Activated CD8-positive, alpha-beta T cell treated with anti-CD3 and anti-CD28 coated beads for 36 hours (primary cell): ENCODE measurements at places on chromosomes 12 and 14. TPM values are rescaled to one million over a fixed set of nuclear protein-coding genes. Genes with fewer than 3 reads are reported as not detected.

GYS2 gene
- total RNA-seq, result not detected

GRCh38 chr12:98808243-98808875 lies 163.3 kb downstream of the APAF1 start:
- DNase-seq, result no peak

DNA sequence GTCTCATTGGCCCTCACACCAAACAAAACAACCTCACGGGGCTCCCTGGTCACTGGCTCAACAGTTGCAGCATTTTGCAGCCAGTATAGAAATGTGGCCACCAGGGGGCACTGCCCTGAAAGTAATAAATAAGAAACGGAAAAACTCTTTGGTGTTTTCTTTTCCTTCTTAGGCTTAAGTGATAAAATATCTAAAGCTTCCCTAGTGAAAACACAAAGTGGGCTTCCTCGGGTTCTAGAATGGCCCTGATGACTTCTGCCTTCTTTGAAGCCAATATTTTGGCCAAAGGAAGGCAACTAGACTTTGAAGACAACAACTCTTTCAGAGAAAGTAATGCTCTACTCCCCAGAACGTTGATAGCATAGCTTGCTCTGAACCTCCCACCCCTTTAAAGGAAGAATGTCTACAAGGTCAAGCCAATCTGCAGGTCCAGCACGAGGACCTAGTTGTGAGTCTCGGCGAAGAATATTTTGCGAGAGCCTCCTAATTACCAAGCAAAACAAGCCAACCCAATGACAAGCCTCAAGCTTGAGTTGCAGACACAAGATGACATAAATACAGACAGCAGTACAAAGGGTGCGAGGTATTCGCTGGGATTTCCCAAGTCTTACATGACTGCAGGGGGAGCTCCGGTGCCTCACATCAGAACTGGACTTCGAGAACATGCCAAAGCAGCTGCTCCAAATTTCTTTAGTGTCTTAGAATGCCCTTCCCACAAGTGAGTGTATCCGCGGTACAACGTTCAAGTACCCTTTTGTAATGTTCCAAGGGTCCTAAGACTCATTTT lies 2.6 kb downstream of the ITPK1 start:
- peak; percentile 93 for DNase-seq

DNA sequence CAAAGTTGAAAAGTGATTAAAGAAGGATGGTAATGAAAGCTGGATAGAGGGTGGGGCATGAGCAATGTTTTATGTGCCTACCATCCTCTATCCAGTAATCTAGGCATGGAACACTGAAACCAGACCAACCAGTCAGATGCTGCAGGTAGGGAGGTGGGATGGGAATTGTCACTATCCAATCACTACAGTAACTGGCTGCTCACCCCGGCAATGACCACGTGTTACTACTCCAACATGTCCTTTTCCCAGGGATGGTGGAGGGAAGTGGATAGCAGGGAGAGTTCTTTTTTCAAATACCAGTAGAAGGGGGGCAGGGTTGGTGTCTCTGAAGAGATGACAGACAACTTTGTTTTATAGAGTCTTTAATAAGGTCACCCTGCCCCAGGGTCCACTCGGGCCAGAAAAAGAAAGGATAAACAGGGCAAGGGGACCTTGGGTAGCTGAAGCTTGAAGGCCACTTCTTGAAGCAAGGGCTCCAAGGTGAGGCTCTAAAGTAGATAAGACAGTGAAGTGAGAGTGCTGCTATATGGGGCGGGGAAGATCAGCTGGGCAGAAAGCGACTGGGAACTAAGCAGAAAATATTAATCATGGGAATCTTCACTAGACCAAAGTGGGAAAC lies 14.7 kb upstream of the CDH24 start:
- DNase-seq, result no peak

DNA sequence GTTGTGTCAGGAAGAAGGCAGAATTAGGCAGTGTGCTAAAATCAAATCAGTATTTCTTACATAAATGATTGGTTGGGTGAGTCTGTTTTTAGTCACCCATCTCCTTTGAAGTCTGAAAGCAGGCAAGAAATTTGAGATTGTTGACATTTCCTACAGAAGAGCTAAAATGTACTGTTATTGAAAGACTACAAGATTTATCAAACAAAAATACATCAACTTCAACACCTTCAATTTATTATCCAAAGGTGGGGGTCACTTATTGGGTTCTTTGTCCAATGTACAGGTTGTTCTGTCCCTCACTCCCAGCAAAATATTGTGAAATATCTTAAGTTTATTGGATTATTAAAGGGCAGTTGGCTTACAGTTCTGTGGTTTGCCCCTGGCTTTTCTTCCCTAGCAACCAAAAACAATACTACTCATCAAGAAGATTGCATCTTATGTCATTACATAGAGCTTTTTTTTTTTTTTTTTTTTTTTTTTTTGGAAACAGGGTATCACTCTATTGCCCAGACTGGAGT lies 20.6 kb upstream of the PKP2 start:
- no peak for DNase-seq

BEGAIN gene
- total RNA-seq, result 5.5 TPM

GRCh38 chr12:127272864-127273263 lies 994.1 kb upstream of the TMEM132C start:
- no peak for DNase-seq

CIDEB gene
- total RNA-seq, result 12.1 TPM

DNA sequence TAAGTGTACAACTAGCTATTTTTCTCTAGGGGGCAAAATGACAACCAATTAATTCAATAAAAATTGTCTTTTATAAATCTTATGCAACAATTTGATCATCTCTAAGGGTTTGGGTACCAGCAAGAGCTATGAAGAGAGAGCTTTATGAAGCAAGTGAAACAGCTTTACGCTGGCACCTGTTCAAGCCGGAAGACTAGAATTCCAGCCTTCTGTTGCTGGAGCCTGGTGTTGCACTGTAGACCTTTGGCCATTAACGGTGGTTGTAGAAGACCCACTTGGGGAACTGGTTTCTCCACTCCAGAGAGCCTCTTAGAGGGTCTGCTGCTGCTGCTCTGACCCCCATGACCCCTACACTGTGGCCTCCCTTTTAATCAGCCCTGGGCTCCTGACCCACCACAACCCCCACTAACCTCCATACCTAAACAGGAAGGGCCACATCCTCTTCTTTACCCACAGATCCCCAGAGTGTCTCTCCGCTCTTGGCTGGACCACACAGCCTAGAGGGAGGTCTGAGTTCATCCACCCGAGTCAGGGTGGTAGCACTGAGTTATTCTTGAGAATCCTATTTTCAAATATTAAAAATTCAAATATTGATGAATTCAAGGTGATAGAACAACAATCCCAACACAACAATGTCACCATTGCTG lies 54.6 kb upstream of the STON2 start:
- no peak for DNase-seq

DNA sequence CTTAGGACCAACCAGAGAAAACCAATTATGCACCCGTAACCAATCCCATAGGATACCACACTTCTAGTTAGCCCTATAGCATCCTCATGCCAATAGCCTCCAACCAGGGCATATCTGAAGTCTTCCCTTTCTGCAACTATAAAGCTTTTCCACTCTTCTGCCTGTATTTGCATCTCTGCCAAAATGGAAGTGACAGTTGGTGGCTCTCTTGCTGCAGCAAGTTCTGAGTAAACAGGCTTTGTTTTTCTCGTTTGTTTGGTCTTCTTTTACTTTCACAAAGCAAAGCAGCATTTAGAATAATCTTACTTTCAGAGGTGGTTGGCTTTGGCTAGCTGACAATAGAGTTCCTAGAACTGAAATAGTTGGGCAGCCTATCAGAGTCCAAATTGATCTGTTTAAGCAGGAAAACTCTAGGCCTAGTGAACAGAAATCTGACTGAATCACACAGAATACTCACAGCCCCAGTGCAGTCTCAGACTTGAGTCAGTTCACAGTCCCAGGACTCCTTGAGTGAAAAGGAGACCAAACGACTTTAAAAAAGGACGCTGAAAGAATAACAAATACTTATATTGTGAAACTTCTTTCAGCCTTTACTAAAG lies 1029.7 kb upstream of the LRFN5 start:
- DNase-seq, result no peak

CFAP73 gene
- 1.7 TPM for total RNA-seq

DNAH10 gene
- total RNA-seq, result 0.43 TPM

DNA sequence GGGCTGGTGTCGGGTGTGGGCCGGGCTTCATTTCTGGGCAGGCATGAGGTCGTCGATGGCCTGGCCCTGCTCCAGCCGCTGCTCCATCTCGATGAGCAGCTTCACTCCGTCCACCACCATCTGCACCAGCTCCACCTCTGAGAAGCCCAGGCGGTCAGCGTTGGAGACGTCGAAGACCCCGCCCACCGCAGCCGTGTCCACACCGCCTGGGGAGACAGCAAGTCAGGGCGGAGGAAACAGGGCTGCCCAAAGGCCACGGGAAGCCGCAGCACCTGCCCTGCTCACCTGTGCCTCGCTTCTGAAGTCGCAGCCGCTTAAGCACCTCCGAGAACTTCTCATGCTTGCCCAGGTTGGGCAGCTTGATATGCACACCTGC lies 2.8 kb downstream of the CKB start:
- DNase-seq, result no peak

DACT1 gene
- total RNA-seq, result 1.4 TPM

REM2 gene
- total RNA-seq, result 0.20 TPM

- peak; percentile 88 for DNase-seq
Observed at GRCh38 chr12:117155278-117156060, 34.8 kb downstream of the FBXO21 start.

DNA sequence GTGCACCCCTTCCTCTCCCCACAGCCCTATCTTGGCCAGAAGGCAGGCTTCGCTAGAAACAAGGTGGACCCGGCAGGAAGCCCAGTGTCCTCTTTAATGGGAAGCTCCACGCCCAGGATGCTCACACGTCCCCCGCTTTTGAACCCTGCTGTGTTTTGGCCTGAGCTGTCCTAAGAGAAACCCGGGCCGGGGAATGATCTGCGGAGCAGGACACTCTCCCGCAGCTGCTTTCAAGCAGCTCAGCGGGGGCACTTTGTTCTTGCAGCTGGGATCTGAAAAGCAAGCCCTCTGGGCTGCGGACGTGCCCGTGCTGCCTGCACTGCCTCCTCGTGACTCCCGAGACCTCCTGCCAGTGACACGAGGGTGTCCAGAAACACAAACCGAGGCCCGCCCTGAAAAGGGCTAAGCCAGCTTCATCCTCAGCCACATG lies 30.0 kb downstream of the SCARB1 start:
- DNase-seq, result no peak

DNA sequence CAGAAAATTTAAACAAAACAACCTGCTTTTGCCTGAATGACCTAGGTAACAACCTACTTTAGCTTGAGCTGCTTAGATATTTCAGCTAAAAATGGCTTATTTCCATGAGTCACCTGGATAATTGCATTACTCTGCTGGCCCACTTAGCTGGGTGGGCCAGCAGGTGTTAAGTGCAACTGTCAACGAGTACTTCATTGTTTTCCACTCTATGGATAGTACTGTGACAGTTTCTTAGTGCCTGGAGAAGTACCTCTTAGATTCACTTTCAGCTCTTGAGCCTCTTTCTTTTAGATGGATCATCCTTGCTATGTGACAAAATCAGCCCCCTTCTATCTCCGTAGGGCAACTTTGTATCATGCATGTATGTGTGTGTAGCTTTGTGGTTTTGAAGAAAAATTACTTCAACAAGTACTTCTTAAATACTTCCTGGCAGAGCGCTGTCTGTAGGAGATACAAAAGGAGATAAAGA lies 368.2 kb upstream of the ATP2B1 start:
- DNase-seq, result peak; percentile 7

DNA sequence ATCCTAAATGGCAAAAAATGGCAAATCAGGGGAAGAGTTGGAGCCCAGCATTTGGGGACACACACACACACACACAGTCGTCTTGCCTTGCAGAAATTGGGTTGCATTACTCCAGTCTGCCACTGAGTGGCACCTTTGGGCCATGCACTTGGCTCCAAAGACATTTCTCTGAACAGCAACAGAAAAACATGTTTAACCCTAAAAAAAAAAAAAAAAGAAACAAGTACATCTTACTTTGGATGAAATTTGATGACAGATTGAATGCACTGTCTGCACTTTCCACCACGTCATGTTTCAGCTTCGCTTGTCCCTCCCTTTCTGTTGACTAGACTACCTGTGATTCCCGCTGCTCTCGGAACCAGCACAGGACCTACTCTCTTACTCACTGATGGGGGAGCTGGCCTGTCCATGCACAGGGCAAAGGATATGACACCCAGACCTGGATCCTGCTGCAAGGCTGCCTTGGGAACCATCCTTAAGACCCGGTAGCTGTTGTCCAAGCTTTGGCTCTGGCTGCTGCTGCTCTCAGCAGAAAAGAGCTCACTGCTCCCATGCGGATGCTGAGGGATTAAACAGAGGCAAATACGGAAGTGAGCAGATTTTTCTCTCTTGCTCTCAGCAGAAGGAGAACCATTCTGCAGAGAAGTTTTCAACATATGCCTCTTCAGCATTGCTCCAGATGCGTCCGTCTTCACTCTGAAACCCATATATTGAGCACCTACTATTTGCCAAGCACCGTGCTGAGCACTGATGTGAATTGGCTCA lies 376.8 kb downstream of the DPF3 start:
- peak; percentile 84 for DNase-seq
